ENCODE measurements at places on chromosomes 2 and 18. TPM values are rescaled to one million over a fixed set of nuclear protein-coding genes. Genes with fewer than 3 reads are reported as not detected.

Gene HJURP
- 5.2 TPM for total RNA-seq

DNA sequence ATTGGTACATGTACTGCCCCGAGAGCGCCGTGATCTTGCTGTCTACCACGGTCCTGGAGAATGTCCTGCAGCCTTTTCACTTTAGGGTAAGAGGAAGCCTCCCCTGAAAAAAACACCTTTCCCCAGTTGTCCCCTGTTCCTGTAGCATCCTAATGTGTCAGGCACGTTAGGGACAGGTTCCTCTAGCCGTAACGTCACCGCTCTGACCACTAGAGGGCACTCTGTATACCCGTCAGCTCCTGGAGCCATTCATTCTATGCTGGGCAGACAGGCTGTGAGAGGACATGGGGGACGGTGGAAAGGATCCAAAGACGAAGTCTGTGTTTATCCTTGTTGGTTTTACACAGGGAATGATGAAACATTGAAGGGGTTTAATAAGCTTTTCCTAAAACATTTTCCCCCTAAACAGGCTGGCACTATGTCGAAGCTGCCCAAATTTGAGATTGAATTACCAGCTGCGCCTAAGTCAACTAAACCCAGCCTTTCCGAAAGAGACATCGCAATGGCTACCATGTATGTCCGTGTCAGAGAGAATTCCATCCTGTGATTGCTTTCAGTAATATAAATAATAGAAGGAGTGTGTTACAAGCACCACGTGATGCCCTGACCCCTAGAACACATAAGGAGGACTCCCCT, 12.7 kb downstream of the RMC1 start:
- H3K27ac ChIP-seq, result no peak overlapping the region
- peaks cover 24% of the 10 kb centered on the region for H3K4me1 ChIP-seq
- H3K27me3 ChIP-seq, result no peaks in the 10 kb centered on the region
- H3K4me3 ChIP-seq, result no peak overlapping the region

DNA sequence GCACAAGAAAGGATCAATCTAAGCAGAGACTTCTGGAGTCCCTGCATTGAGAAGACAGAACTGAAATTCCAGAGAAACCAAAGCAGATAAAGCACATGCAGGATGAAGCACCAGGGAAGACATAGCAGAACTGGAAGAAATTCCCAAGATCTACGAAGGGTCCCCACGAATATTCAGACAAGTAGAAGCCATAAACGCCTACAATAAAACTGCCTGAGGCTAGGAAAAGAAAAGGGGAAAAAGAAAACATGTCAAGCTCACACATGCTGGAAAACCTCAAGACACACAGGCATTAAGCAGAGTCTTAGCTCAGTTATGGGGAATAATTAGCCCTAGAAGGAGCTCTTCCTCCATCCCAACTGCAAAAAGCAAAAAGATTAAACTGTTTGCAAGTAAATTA, 171.2 kb downstream of the NBAS start:
- H3K36me3 ChIP-seq, result peaks cover 9% of the 10 kb centered on the region
- no peak overlapping the region for H3K4me3 ChIP-seq
- H3K4me1 ChIP-seq, result no peaks in the 10 kb centered on the region
- no peak for DNase-seq
- no peak overlapping the region for H3K27ac ChIP-seq

DNA sequence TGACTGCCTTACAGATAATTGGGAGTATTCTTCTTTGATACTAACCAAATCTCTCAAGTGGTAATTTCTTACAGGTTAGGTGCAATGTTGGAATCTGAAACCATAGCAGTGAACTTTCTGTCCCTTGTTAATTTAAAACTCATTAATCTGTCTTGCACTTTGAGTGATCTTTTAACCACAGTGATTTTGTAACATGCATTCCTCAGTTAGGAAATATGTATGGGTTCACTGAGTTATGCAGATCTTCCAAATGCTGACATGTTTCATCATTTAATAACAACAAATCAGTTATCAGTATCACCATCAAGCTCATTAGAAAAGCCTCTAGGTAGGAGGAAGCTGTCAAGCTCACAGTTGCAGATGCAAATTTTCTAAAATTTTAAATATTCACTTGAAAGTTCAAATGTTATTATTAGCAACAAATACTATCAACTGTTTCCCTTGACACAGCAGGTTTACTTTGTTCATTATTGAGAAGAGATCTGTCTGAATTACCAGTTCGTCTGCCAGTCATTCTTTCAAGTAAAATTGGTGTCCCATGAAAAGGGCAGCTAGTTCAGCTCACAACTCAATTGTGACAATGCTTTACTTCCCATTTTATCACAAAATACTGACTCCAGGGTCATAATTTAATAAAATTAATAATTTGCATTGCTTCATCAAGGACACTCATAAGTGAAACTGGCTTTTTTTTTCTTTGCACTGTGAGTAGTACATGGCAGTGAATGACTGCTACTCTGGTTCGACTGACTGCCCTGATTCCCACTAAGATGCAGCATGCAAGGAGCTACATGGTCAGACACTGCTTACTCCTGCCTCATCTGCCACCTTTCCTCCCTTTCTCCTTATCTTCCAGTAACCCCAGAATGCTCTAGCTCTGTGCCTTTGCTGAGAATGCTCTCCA, 31.6 kb downstream of the SUCLG1 start:
- H3K4me3 ChIP-seq, result no peak overlapping the region
- no peak overlapping the region for H3K27ac ChIP-seq
- H3K27me3 ChIP-seq, result no peaks in the 10 kb centered on the region
- H3K36me3 ChIP-seq, result peaks cover 98% of the 10 kb centered on the region

- H3K4me1 ChIP-seq, result peaks cover 35% of the 10 kb centered on the region
- peaks cover 3% of the 10 kb centered on the region for H3K36me3 ChIP-seq
- no peaks in the 10 kb centered on the region for H3K27me3 ChIP-seq
- H3K4me3 ChIP-seq, result no peak overlapping the region
- DNase-seq, result no peak
Observed at GRCh38 chr2:97918818-97919217, 76.9 kb downstream of the TMEM131 start.

All from spleen (tissue), 13 donors.